ENCODE measurements at places on chromosomes 7 and 10. TPM values are rescaled to one million over a fixed set of nuclear protein-coding genes. Genes with fewer than 3 reads are reported as not detected.

The UTF1 gene
- 0.21 TPM for total RNA-seq

- H3K36me3 ChIP-seq: no peaks in the 10 kb centered on the region
- H3K27ac ChIP-seq: no peak overlapping the region
- no peak for DNase-seq
- H3K4me3 ChIP-seq: no peak overlapping the region
- H3K27me3 ChIP-seq: peaks cover 14% of the 10 kb centered on the region
Observed at GRCh38 chr10:61708846-61709245, 46.1 kb downstream of the CABCOCO1 start.

DNA sequence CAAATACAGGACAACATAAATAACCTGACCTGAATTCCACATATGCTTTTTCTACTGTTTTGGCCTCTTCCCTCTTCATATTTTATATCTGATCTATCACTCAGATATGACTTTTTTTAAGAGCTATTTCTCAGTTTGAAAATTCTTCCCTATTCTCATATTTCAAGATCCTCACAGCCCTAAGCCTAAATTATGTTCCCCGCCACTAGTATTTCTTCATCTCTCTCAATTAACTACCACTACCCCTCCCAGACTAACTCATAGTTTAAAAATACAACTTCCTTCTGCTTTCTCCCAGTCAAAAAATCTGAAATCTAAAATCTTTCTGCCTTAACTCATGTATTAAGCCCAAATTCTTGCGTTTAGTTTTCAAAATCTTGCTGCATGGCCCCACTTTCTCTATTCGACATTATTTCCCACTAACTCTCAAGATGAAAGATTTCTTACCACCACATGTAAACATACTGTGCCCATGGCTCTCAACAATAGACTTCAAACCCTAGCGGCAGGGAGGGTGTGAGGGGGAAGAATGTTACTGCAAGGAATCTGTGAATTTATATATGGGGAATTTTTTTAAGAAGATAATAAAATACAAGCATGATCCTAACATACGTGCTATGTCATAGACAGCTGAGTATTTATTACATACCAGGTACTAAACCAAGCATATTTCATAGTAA is 64.6 kb downstream of the TFEC start:
- H3K36me3 ChIP-seq: no peaks in the 10 kb centered on the region
- no peak overlapping the region for H3K27ac ChIP-seq
- no peaks in the 10 kb centered on the region for H3K27me3 ChIP-seq
- no peak for DNase-seq
- no peak overlapping the region for H3K4me3 ChIP-seq

DNA sequence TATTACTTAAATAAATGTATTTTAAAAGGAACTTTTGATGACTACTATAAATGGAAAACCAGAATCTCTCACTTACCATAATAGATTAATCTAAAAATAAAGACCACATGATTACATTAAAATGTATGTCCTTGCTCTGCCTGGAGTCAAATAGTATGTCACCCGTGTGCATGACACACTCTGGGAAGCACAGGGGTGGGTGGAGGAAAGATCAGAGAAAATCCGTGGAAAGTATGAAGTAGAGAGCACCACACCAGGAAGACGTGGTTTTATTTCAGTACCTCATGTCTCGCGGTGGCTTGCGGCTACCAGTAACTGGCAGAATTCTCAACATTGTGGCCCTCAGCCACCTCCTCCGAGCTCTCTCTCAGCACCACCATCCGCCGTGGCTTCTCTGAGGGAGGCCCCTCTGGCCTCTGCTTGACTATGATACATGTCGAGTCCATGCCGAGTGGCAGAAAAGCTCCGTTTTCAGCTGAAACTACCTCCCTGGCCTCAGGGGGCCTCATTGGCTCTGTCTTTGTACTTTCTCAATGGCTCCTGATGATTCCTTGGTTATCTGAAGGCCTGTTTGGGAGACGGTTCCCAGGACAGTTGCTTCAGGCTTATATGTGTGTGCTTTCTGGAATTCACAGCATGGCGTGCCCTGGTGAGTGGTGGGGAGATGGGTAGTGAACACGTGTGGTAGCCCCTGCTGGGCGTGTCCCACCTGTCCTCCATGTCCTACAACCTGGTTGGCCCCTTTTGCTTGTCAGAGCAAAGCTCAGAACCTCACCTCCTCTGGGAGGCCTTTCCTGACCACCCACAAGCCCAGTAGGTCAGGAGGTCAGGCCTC is 49.8 kb downstream of the LHPP start:
- no peaks in the 10 kb centered on the region for H3K36me3 ChIP-seq
- no peak overlapping the region for H3K27ac ChIP-seq
- peak; percentile 10 for DNase-seq

DNA sequence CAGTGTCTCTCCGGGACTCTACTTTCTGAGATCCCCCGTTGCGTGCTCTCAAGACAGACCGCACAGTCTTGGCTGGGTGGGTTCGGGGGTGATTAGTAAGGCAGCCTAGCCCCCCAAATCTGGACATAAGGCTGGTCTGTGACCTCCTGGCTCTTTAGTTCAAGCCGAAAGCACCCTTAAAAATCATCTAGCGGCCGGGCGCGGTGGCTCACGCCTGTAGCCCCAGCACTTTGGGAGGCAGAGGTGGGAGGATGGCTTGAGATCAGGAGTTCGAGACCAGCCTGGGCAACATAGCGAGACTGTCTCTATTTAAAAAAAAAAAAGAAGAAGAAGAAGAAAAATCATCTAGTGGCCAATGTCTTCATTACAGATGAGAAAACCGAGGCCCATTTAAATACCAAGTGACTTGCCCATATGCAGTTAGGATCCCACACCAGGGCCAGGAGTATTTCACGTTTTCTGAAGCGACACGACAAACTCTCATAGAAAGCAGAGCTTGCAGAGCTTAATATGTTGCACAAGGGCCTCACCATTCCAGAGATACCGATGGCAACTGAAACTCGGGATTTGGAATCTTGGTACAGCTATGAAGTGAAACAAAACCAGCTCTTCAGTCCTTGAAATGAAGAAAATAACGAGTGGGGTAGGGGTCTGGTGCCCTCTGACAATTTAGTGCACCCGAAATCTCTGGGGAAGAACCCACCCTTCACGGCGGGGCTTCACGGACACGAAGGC is 703 bp upstream of the HILPDA start:
- peak overlapping the region; percentile 98 for H3K4me3 ChIP-seq
- H3K27ac ChIP-seq: peak overlapping the region; percentile 85
- peaks cover 15% of the 10 kb centered on the region for H3K36me3 ChIP-seq
- H3K4me1 ChIP-seq: peaks cover 89% of the 10 kb centered on the region
- DNase-seq: no peak

GRCh38 chr10:35752469-35753461 is 110.7 kb upstream of the FZD8 start:
- no peaks in the 10 kb centered on the region for H3K36me3 ChIP-seq
- H3K4me1 ChIP-seq: no peaks in the 10 kb centered on the region
- no peaks in the 10 kb centered on the region for H3K27me3 ChIP-seq
- no peak overlapping the region for H3K4me3 ChIP-seq
- no peak overlapping the region for H3K27ac ChIP-seq
- no peak for DNase-seq

GRCh38 chr10:79328737-79329504 is 18.3 kb upstream of the PPIF start:
- H3K27me3 ChIP-seq: no peaks in the 10 kb centered on the region
- H3K36me3 ChIP-seq: peaks cover 1% of the 10 kb centered on the region
- H3K4me3 ChIP-seq: no peak overlapping the region
- DNase-seq: no peak

- no peaks in the 10 kb centered on the region for H3K27me3 ChIP-seq
- H3K4me1 ChIP-seq: no peaks in the 10 kb centered on the region
- no peak overlapping the region for H3K27ac ChIP-seq
Observed at GRCh38 chr7:117973975-117974374, 100.7 kb upstream of the CTTNBP2 start.

DNA sequence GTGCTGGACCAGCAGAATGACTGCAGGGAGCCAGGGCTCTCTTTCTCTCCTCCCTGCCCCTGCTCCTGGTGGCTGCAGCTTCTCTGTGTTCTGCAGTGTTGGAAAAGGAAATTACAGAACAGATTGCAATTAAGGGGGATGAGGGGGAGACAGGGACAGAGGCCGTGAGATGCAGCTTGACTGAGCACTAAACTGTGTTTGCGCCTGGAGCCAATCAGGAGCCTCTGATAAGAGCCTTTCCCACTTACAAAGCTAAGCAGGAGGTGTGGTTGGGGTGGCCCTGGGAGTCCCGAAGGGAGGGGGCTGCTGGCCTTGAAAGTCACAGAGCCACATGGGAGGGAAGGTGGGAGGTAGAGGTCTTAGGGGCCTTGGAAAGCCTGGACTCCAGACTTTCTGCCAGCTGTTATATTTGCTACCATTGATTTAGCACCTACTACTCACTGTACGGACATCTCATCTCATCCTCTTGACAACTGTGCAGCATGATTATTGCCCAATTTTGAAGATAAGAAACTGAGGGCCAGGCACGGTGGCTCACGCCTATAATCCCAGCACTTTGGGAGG is 26.7 kb downstream of the TRIM8 start:
- no peaks in the 10 kb centered on the region for H3K36me3 ChIP-seq
- peaks cover 40% of the 10 kb centered on the region for H3K4me1 ChIP-seq
- H3K27me3 ChIP-seq: no peaks in the 10 kb centered on the region
